ENCODE measurements at places on chromosomes 6 and 20.

GRCh38 chr6:28160233-28160632 lies 18.6 kb downstream of the ZKSCAN8 start:
- DNase-seq = no peak

GRCh38 chr6:36469148-36469661 lies 26.4 kb downstream of the KCTD20 start:
- DNase-seq = no peak

DNA sequence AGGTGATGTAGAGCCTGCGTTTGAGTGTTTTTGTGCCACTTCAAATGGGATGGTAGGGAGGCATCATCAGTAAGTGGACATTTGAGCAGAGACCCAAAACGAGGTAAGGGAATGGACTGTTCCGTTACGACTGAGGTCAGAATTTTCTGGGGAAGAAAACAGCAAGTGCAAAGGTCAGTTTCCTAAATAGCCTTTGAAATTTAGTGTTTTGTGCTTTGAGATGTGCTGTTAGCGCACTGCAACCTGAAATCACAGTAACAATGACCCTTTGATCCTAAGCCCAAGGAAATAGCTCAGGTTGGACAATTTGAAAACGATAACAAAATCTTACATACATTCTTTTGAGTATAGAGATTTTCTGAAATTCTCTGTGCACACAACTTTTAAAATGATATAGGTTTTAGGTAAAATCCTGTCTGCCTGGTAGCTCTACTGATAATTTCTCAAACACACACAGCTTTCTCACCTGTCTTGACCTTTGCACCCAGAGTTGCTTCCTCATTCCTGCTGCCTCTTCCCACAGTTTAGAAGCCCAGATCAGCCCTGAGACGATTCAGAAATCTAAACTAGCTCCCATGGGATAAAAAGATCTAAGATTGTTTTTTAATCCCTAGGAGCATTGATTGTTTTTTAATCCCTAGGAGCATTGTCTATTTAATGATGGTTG lies 22.1 kb downstream of the DCBLD1 start:
- DNase-seq = no peak

DNA sequence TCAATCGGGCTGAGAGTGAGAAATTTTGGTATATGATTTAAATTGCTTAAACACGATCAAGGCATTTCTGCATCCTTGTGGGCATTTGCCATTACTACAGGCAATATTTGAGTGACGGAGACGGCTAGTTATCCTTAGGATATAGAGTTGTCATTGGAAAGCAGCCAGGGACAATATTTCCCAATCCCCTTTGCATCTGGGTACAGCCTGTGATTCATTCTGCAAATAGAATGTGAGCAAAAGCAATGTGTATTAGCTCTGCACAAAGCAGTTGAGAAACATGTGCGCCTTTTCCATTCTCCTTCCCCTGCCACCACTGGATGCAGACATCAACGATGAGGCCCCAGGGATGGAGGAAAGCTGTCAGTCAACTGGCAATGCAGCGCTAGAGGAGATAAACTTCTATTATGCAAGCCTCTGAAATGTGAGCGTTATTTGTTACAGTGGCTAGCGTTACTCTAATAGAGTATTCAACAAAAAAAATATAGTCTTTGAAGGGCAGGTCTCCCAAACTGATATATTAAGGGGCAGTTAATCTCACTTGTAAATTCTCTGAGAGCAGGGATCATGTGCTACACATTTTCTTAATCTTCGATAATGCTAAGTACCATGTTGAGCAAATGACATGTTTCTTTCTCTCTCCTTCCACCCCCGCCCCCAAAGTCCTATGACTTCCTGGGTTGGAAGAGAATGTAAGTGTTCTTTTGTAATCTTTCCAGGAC lies 37.1 kb upstream of the NCOA3 start:
- no peak for DNase-seq

DNA sequence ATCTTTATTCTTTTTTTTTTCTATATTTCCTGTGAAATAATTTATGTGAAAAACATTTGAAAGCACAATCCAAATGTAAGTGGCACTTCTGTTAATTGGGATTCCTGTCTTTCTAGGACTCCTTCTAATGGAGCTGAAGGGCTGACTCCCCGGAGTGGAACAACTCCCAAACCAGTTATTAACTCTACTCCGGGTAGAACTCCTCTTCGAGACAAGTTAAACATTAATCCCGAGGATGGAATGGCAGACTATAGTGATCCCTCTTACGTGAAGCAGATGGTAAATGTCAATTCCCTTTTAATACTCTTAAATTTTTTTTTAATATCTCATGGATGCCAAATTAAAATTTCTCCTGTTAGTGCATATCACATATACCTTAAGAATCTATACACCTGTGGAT lies 35.0 kb downstream of the CDC5L start:
- no peak for DNase-seq

All from activated T-helper 1 cell treated with anti-CD3 and anti-CD28 coated beads, Interleukin-2, amount 50 U/mL, for 16 hours (primary cell).